ENCODE measurements at places on chromosomes 1 and 21.

- no peak for DNase-seq
Measured at GRCh38 chr1:9321480-9321849, 28.8 kb downstream of the SPSB1 start.

DNA sequence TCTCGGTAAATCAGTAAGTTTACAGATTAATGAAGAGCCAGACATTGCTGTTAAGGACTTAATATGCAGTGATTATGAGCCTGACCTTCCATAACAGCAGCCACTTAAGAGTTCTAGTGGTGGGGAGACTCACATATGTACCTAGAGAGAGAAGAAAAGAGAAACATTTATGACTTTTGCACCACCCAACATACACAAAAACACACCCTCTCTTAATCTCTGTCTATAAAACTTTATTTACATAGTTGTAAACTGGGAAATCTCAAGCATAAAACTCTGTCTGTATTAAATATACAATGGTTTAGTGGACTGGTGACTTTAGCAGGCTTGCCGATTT lies 347.4 kb upstream of the ADGRL2 start:
- DNase-seq: no peak

GRCh38 chr1:75668813-75669212 lies 55.7 kb upstream of the ACADM start:
- no peak for DNase-seq

- no peak for DNase-seq
Measured at GRCh38 chr1:66400660-66401059, 133.3 kb upstream of the SGIP1 start.

DNA sequence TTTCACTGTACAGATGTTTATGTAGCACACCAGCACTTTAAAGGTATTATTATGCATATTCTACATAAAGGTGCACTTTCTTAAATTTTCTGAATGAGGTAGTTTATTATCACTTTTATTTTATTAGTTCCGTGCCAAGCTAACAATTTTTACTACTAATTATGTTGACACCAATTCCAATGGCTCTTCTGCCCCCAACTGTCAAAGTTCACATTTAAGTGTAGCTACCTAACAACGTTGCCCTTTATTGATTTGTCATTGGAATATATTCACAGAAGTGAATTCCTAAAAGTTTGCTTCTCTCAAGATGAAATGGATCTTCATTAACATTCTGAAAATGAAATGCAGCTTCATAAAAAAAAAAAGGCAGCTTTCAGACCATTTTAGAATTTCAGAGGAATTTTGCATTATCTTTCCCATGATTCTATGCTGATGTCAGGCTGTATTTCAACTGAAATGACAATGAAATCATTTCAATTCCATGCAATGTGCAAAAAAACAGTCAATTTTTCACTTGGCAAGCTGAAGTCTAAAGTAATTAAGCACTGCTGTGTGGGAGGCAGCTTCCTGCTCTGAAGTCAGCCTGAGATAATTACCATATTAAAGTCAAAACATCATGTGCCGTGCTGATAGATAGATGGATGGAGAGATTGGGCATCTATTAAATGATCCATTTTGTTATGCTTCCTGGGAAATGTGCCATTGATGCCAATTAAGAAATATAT lies 229.2 kb downstream of the TTLL7 start:
- no peak for DNase-seq

GRCh38 chr1:39617488-39618049 lies 21.9 kb downstream of the HEYL start:
- DNase-seq: no peak

DNA sequence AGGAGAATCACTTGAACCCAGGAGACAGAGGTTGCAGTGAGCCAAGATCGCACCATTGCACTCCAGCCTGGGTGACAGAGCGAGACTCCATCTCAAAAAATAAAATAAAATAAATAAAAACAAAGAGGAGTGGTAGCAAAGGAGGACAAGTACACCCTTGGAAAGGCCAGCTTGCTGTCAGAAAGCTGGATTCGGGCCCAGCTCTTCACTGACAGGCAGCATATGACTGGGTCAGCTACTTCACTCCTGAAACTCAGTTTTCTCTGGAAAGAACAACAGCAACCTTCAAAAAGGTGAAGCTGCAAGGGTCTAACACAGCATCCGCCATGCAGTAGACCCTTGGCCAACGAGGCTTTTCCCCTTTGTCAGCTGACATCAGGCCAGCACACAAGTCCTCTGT lies 156.0 kb upstream of the TIAM1 start:
- no peak for DNase-seq

GRCh38 chr21:34129901-34130715 lies 56.7 kb downstream of the MRPS6 start:
- DNase-seq: no peak

- no peak for DNase-seq
Measured at GRCh38 chr21:33899199-33899598, 16.4 kb downstream of the ATP5PO start.

DNA sequence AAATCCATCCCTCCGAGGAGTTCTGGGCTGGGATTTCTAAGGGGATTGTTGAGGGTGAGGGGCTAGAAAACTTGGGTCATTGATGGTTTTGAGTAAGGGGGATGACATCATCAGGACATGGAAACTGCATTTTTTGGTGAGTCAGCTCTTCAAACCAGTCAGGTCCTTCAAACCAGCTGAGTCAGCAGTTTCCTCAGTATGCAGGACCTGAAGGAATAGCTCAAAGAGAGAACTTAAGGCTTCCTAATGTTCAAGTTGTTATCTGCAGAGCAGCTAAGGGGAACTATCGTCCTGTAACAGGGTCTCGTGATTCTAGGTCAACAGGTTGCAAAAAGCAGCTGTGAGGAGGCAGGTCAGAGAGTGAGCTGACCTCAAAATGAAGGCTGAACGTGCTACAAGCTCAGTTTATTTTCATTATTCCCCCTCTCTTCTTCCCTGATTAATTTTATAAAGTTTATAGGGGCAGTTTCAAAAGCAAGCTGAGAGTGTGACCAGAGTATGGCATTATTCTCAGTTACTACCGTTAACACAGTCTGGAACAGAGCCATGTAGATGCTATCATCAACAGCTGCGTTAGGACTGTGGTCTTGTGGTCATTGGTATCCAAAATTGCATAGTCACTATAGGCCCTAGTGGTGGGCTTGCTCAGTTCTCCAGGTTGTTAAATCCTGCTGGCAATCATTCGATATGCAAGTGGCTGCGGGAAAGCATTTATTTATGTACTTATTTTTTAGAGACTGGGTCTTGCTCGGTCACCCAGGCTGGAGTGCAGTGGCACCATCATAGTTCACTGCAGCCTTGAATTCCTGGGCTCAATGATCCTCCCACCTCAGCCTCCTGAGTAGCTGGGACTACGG lies 10.7 kb upstream of the SDC3 start:
- DNase-seq: no peak

DNA sequence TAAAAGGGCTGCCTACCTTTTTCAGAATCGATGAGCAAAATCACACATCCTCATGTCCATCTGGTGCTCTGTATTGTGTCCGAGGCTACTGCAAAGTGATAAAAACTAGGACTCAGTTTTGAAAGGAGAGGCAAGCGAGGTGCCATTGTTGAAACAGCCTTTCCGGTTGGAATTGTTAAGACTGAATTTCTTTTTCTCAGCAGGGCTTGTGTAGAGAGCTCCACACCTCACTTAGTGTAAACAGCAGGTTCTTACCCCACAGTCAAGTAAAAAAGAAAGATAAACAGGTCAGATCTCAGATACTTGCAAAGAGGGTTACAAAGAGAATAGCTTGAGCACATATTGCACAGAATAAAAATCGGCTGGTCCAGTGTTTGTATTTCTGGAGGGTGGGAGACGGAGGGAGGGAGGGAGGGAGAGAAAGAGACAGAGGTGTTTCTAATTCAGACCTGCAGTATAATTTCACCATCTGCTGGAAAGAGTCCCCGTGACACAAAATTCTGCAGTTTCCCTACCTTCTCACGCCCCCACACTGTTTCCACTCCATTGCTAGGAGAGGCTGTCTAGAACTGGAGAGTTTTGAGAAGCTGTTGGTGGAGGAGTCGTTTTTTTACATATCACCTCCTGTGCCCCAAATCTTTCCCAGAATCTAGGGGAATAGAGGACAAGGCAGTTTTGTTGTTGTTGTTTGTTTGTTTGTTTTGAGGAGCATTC lies 82.5 kb downstream of the EDEM3 start:
- no peak for DNase-seq

GRCh38 chr21:31710586-31710985 lies 21.3 kb downstream of the SCAF4 start:
- no peak for DNase-seq

GRCh38 chr1:223771814-223772770 lies 59.8 kb downstream of the CAPN2 start:
- DNase-seq: peak; percentile 37

DNA sequence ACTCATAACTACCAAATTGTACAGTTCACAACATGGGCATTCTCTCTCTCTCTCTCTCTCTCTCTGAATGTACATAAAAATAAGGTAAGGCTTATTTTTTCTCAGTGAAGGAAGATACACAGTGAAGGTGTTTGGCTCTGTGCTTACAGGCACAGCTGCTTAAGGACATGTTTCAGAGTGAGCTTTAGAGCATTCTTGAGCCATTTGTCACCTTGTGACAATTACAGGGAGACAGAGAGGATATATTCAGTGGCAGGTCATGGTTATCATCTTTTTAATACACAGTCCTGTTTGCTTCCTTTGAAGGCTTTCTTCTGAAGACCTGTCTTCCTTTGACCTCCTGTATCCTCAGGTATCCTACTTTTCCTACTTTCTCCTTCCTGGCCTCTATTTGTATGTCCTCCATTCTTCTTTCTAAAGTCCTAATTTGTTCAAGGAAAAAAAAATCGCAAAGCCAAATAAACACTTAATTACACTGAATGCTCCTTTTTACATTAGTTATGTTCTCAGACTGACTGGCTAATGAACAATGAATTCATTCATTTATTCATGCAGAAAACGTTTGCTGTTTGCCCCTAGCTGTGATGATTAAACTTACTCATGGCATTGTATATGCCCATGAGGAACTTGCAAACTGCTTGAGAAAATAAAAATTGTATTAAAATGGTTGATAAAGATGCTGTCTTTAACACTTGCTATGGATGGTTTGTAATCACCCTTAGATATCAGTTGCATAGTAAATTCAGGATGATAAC lies 33.4 kb downstream of the HSD17B7 start:
- no peak for DNase-seq

DNA sequence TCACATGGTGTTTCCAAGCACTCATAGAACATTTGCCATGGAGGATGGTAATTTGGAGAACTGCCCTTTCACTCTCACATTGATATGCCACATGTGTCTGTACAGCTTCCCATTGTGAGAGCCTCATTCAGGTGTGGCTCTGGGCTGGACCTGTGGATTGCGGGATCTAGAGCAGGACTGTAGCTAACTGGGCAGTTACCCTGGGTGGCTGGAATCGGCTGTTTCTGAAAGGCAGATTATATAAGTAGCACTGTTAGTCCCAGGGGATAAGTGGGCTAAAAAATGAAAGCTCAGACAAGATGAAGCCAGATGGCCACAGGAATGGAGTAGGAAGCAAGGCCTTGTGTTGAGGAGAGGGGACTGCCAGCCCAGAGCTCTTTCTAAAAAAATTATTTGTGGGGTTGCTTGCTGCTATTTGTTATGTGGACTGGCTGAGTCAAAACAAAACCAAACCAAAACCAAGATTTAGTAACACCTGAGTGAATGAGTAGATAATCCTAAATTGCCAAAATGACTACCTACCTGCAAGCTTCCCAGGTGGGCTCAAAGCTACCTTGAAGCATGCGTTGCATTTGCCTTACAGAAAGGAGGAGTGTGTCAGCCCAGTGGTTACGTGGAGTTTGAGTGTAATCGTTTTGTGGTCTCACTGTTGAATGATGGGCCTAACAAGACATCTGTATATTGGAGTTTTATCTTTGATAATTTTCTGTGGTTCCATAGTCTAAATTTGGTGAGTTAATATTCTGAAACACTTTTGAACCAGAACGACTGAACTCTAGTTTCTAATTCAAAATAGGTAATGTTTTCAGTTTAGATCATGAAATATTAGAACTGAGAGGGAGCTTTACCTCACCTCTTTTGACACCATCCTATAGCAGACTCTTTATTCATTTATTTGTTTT lies 58.0 kb downstream of the SDCCAG8 start:
- no peak for DNase-seq

- DNase-seq: no peak
Measured at GRCh38 chr1:112285746-112286145, 110.3 kb upstream of the CTTNBP2NL start.

DNA sequence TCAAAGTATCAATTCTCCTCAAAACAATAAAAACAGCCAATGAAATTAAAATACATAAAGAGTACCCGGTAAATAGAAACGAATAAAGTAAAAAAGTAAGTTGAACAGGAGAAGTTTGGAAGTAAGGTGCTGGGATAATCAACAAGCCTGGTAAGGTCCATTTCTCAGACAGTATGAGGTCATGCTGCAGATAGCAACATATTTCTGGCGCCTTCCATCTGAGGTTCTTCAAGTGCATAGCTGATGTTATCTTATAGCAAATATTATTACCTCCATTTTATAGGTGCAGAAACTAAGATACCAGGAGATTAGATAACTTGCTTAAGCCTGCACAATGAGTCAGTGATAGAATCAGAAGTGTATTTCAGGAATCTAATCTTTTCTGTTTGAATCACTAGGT lies 23.7 kb upstream of the CEP350 start:
- no peak for DNase-seq

GRCh38 chr1:40708750-40709099 lies 17.2 kb downstream of the NFYC start:
- no peak for DNase-seq

DNA sequence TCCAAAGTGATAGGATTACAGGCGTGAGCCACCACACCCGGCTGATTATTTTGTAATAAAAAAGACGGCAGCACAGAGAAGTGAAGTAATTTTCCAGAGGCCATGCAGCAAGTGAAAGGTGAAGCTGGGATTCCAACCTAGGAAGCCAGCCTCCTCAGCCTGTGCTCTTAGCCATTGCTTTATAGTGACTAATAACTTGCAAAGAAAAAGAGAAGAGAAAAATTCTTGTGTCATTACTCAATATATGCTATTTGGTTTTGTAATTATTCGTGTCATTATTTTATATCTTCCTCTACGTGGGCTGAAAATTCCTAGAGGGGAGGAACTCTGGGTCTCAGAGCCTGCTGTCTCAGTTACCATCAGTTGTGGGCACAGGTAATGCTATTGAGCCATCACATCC lies 1.6 kb upstream of the IER5 start:
- no peak for DNase-seq

DNA sequence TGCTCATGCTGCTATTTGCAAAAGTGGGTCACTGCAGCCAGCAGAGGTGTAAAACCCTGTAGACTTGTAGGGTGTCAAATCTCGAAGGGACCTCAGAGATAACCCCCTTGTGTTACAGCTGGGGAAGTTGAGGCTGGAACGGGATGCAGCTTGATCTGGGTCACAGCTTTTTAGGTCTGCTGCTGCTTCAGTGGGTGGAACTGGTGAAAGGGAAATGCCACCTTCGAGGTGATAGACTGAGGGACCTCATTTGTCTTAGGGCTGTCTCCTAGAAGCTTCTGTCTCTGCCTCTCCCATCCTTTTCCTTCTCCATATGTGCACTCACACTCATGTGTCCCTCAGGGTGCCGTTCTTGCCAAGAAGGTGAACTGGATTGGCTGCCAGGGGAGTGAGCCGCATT lies 35.4 kb downstream of the QSOX1 start:
- DNase-seq: no peak

- DNase-seq: no peak
Measured at GRCh38 chr1:82845866-82846265, 1045.1 kb downstream of the ADGRL2 start.
